RKO (cell line): ENCODE measurements at places on chromosomes 6 and 20.

- DNase-seq: no peak
Measured at GRCh38 chr6:130997061-130997753, 65.8 kb downstream of the EPB41L2 start.

GRCh38 chr6:105626295-105627158 is 223.6 kb upstream of the PREP start:
- DNase-seq: no peak

GRCh38 chr6:136701045-136701444 is 91.2 kb downstream of the MAP3K5 start:
- no peak for DNase-seq

GRCh38 chr20:34062570-34063482 is 49.2 kb downstream of the EIF2S2 start:
- peak; percentile 24 for DNase-seq

GRCh38 chr6:53813096-53813495 is 18.3 kb downstream of the LRRC1 start:
- no peak for DNase-seq

- no peak for DNase-seq
Measured at GRCh38 chr6:4901386-4902061, 102.3 kb downstream of the RPP40 start.

- peak; percentile 62 for DNase-seq
Measured at GRCh38 chr6:75230484-75231325, 12.9 kb downstream of the COX7A2 start.

GRCh38 chr6:162151021-162151665 is 576.4 kb downstream of the PRKN start:
- no peak for DNase-seq

GRCh38 chr6:87065117-87065516 is 29.8 kb downstream of the CGA start:
- no peak for DNase-seq

DNA sequence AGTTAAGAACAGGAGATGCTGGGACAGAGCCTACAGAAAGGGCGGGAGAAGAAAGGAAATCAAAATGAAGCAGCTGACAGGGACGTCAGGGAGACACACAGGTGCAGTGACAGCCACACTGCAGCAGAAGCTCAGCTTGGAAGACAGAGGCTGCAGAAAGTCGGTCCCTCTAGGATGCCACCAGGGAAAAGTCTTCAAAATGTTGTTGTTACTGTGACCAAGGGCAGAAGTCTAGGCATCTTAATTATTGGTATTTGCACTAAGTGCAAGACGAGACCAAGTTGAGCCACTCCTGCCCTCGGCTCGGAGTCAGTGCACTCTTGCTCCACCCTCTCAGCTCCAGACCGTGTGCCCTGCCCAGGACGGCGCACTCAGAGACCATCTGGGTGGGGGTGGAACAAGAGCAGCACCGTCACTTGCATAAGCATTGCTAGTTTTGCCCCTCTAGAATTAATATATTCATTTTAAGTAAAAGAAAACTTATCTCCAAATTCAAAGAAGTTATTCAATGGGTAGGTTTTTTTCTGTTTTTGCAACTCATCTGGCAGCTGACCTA is 2.6 kb downstream of the PRR18 start:
- DNase-seq: no peak

- no peak for DNase-seq
Measured at GRCh38 chr20:62272200-62272599, 30.6 kb upstream of the ADRM1 start.

GRCh38 chr6:24907919-24908649 is 27.7 kb downstream of the RIPOR2 start:
- DNase-seq: no peak

DNA sequence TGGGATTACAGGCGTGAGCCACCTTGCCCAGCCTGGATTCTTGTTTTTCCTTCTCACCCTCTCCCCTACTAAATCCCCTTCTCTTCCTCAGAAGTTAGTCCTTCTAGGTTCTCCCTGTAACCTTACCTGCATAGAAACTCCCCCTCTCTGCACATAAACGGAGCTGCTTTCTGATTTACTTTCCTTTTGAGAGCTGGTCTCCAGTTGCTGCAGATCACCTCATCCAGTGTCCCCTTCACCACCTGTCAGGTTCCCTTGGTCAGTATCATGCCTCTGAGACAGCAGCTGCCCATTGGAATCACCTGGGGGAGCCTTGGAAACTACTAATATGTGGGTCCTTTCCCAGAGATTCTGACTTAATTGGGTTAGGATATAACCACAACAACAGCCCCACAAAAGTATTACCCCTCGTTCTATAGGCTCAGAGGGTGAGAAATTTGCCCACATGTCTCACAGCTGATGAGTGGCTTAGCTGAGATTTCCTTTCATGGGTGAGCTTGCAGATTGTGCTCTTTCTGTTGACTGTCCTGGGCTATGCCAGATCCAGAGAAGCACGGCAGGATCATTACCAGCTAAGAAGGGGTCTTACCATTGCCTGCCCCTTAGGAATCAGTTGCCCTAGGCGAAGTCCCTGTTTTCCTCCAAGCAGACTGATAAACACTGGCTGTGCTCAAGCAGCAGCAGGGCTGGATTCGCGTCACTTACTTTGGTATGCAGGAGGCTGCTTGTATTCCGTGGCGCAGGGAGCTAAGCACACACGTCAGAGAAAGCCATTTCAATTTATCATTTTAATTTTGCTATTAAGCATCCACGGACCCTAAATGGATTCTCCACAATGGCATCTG is 51.3 kb downstream of the AKAP12 start:
- DNase-seq: no peak

GRCh38 chr6:36035225-36035624 is 7.6 kb downstream of the MAPK14 start:
- no peak for DNase-seq

DNA sequence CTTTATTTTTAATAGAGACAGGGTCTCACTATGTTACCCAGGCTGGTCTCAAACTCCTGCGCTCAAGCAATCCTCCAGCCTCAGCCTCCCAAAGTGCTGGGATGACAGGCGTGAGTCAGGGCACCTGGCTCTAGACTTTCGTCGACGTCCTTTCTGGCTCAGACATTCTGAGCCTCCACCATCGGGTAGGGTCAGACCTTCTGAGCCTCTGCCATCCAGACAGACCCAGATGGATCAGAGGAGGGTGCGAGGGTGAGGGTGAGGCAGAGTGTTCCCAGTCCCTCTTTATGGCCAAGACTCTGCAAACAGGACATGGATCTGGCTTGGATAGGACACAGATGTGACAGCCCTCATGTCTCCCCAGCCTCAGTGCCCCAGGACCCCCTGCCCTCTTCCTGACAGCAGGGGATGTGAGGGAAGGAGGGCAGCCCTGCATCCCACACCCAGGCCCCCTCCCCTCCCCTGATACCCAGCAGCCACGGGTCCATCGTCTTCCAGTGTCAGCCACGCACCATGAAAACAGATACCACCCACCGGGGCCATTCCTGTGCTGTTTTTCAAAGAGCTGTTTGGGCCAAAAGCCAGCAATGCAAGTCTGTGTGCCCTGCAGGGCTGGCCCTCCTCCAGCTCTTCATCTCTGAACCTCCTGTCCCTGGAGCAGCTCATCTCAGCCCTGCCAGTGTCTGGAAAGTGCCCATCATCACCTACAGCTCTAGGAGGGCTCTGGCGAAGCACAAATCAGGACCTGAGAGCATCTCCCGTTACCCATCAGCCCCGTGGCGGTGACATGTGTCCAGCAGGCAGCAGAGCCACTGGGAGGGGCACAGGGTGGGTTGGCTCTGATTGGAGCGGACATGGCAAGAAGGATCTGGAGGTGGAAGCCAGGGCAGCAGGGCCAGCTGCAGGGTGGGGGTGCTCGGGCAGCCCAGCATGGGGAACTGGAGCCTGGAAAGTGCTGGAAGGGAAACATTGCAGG is 208.4 kb downstream of the PREX1 start:
- DNase-seq: no peak

DNA sequence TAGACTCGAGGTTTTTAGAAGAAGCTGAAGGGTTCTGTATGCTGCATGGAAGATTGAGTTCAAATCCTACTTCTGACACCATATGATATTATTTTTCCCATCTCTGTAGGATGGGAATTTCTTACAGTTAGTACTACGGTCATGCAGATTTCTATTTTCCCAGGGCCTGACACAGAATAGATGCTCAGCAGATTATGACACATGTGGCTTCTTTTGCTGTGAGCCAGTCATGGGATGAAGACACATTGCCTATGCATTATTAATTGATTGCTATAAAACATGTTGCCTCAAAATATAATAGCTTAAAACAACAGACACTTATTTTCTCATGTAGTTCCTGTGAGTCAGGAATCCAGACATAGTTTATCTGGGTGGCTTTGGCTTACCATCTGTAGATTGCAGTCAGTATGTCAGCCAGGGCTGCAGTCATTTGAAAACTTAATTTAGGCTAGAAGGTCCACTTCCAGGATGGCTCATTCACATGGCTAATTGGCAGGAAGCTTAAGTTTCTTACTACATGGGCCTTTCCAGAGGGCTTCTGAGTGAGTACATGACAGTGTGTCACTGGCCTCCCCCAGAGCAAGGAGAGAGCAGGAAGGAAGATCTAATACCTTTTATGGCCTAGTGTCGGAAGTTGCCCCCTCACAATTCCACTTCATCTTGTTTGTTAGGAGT is 29.5 kb downstream of the TOP1 start:
- peak; percentile 95 for DNase-seq

DNA sequence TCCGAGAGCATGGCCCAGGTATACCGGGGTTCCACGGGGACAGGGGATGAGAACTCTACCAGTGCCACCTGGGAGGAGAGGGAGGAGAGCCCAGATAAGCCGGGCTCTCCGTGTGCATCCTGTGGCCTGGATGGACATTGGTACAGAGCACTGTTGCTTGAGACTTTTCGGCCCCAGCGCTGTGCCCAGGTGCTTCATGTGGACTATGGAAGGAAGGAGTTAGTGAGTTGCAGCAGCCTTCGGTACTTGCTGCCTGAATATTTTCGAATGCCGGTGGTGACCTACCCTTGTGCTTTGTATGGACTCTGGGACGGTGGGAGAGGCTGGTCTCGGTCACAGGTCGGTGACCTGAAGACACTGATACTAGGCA is 1.3 kb downstream of the TDRD6 start:
- DNase-seq: no peak

GRCh38 chr6:50816115-50816675 is 2.5 kb upstream of the TFAP2B start:
- DNase-seq: peak; percentile 70

- DNase-seq: peak; percentile 48
Measured at GRCh38 chr6:144758602-144759001, 473.5 kb downstream of the UTRN start.

- peak; percentile 30 for DNase-seq
Measured at GRCh38 chr6:104326173-104327001, 533.3 kb downstream of the HACE1 start.

- no peak for DNase-seq
Measured at GRCh38 chr20:40275738-40276137, 413.3 kb downstream of the MAFB start.

DNA sequence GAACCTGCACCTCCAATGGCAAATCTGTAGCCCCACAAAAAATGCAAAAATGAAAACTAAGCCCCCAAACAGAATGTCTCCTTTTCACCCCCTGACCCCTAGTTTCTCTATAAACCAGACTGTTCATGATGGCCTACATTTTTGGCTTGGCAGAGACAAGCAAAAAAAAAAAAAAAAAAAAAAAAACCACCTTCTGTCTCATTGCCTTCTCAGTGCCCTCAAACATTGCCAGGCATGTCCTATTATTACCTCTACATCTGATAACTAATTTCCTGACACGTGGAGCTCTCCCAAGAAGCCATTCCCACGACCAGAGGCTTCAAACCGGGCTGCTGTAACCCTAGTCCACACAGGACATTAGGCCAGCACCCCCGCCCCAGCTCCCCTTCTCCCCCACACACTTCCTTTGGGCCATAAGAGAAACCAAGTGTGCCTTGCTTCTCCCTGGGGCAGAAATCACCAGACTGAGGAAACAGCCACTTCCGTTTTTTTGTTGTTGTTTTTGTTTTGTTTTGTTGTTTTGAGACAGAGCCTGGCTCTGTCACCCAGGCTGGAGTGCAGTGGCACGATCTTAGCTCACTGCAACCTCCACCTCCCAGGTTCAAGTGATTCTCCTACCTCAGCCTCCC is 65.4 kb downstream of the GPR6 start:
- no peak for DNase-seq

DNA sequence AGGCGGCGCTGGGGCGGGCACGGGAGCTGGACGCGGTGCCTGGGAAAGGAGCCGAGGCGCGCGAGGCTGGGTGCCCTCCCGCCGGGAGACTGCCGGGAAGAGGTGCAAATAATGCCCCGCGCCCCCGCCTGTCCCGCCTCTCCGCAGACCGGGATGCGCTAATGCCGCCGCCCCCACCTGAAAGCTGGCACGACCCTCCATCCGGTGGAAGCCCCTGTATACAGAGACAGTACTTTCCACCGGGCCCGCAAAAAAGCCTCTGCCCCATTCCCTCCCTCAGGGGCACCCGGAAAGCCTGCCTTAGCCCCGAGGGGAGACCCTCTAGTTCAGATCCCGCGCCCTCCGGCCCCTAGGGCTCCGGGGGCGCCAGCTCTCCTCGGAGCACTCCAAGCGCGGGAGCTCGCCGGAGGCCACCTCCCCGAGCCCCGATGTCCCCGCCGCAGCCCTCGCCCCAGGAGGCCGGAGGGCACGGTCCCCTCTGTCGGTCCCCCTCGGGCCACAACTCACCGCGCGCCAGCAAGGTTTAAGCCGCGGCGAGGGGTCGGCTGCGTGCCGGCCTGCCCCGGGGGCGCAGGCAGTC is 1.2 kb downstream of the GRM4 start:
- no peak for DNase-seq

GRCh38 chr6:61909486-61909885 is 376.5 kb downstream of the KHDRBS2 start:
- DNase-seq: no peak

DNA sequence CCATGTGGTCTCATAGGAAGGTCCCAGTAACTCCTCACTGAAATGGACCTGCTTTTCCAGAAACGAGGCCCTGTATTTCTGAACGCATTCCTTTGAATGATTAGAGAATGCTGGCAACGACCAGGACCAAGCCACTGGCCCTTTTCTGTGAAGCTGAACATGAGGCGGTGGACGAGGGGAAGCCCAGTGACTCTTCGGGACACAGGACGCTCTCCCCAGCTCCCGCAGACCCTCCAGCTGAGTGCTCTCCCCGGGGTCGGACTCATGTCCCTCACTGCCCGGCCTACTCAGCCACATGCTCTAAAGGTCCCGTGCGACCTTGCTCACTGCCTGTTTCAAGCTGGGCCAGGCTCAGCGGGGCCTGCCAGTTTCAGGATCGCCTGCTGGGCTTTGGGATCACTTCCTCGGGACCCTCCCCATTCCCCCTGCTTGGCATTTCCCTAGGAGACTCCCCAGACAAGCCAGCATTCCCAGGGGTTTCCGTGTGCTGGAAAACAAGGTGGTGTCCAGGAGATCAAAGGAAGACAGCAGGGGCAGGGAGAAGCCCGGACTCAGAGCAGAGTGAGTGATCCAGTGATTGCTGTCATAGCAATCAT is 2.6 kb upstream of the CST9 start:
- no peak for DNase-seq

DNA sequence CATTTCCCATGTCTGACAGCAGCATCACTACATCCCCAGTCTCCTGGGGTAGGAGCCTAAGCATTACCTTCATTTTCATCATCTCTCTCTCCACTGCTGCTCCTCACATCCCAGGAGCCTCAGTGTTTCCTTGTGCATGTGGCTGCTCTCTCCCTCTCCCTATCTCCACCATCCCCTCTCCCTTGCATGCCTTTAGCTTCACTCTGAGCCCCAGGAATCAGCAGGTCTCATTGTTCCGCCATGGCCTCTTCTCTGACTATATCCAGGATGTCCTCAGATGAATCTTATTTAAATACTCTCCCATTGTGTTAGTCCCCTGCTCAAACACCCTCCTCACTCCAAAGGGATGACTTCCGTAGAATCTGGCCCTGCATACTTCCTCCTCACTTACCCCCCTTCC is 79.4 kb downstream of the FAXC start:
- DNase-seq: no peak

GRCh38 chr6:53603386-53604116 is 58.6 kb upstream of the GCLC start:
- no peak for DNase-seq
